Lung microvascular endothelial cell (primary cell): ENCODE measurements at places on chromosomes 7 and 10.

DNA sequence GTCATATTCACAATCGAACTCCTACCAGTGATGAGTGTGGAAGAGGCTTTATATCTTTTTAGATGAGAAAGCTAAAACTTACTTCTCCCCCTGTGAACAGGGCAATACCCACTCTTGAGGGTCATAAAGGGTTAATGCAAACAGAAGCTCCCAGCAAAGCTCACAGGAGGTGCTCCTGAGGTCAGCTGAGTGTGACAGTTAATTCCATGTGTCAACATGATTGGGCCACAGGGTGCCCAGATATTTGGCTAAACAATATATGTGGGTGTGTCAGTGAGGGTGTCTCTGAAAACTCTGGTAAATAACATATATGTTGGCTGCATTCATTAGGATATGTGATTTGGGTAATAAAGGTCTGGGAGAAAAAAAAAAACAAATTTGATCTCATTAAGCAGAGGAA, 86.0 kb downstream of the HIP1 start:
- DNase-seq, result no peak

GRCh38 chr7:66627881-66628360, 760 bp upstream of the KCTD7 start:
- no peak for DNase-seq

DNA sequence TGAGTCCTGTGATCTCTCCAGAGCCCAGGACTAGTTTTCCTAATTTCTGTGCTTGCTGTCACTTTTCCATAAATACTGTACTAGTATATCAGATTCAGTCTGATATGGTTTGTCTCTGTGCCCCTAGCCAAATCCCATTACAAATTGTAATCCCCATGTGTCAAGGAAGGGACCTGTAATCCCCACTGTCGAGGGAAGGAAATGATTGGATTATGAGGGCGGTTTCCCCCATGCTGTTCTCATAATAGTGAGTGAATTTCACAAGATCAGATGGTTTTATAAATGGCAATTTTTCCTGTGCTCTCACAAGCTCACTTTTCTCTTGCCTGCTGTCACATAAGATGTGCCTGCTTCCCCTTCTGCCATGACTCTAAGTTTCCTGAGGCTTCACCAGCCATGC, 54.8 kb upstream of the IFRD1 start:
- DNase-seq, result no peak

- no peak for DNase-seq
These were observed 5.3 kb downstream of the CAMK2B start for GRCh38 chr7:44320141-44320540.

GRCh38 chr10:102419269-102420180, 940 bp upstream of the PSD start:
- DNase-seq, result peak; percentile 55

DNA sequence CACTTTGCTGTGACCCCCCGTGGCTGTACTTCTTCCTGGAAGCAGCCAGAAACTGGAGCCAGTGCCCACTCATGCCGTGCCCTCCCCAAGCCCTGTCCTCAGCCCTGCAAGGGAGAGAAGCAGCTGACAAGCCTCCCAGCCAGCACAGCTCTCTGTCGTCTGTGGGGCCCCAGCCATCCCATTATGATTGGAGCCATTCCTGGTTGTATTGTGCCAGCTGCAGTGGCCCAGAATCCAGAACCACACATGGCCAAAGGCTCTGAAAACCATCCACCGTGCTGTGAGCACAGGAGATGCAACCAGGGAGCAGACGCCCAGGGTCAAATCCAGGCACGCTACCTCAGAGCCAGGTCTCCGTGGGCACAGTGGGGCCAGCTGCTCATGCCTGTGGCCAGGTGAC, 18.7 kb downstream of the GRID2IP start:
- DNase-seq, result no peak

DNA sequence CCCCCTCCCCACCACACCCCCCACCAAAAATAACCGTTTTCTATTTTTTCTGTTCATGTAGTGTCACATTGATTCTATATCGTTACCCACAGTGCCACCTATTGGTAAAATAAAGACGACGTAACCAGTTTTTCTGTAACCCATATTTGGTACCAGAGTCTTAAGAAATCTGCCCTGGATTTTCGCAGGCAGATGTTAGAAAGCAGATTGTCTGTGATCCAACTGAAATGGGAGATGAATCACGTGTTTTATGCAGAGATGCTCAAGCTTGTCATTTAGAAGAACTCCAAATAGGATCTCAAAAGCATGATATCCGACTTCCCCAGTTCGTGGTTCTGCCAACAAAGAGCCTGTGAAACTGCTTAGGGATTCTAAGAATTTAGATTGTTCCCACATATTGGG, 261.1 kb upstream of the CSTF2T start:
- peak; percentile 50 for DNase-seq

- no peak for DNase-seq
These were observed 128.7 kb downstream of the TMEM178B start for GRCh38 chr7:141202535-141202934.

DNA sequence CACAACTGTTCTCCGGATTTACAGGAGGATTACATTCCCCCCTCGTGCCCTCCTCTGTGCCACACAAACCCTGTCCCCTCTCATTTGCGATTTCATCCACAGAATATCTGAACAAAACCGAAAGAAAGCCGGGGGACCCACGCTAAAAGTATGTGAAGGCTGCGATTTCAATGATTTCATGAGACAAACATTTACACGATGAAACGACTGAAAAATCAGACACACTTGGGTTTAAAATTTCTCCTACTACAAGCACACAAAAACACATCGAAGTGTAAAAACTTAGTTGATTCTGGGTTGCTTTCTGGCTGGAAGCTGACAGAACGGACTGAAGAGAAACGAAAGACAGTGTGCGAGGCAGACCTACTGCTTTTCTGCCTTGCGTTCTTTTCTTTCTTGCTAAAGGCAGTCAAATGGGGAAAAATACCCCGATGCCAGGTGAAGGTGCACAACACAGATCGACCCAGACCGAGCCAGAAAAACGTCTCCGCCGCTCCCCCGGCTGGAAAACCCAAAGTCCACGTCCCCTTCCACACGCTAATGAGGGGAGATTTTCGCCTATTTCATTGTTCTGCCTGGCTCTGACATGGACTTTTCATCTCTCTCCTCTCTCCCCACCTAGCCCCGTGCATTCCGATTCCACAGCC, 1.2 kb downstream of the HIPK2 start:
- peak; percentile 63 for DNase-seq

- DNase-seq, result no peak
These were observed 120.6 kb upstream of the CHST15 start for GRCh38 chr10:124213899-124214510.

- DNase-seq, result no peak
These were observed 126.6 kb upstream of the LYZL2 start for GRCh38 chr10:30756151-30756550.
